ENCODE measurements at places on chromosomes 5 and 9.

DNA sequence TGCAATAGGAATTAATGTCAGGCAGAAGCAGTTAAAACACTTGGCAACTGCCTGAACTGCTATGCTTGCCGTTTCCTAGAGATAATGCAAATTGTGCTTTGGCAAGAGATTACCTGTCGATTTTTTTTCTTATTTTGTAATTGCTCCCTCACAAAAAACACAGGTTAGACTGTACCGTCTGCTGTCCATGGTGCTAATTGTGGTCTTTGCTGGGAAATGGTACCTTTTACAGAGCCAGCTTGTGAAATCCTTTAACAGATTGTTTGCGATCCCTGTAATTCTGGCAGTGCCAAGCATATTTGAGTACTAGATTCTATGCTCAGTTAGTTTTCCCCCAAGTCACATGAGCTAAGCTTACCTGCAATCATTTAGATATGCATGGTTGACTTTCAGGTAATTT lies 2125.8 kb upstream of the WWC1 start:
- DNase-seq: no peak

GRCh38 chr9:92729735-92730155 lies 34.9 kb downstream of the BICD2 start:
- no peak for DNase-seq

DNA sequence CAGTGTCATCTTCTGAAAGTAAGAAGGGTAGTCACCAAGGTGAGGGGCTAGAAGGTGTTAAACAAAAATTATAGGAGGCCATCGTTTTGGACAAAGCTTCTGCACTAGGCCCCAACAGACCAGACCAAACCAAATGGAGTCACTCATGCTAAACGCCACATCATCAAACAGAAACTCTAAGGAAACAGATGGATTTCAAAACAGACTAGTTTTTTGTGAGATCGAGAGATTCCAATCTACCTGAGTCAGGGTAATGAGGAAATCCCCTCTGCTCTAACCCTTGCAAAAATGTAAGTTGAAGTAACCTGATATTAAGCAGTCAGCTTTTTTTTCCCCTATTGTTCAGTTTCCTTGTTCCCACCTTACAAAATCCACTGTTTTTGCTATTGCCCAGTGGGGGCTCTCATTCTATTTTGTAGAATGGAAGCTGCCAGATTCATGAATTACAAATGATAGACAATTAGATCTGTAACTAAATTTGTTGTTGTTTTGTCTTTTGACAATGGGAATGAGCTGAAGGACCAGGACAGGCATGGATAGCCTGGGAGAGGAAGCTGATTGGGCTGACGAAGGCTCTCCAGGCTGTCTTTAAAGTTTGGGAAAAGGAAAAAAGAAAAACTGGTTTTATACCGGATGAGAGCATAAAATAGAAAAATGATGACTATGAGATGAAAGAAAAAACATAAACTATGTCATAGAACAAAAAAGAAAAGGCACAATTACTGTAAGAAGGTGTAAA lies 94.7 kb upstream of the ADAMTSL1 start:
- DNase-seq: no peak

- no peak for DNase-seq
Observed at GRCh38 chr5:9198394-9198793, 347.5 kb downstream of the SEMA5A start.

GRCh38 chr9:72592502-72593403 lies 71.3 kb downstream of the TMC1 start:
- peak; percentile 6 for DNase-seq

DNA sequence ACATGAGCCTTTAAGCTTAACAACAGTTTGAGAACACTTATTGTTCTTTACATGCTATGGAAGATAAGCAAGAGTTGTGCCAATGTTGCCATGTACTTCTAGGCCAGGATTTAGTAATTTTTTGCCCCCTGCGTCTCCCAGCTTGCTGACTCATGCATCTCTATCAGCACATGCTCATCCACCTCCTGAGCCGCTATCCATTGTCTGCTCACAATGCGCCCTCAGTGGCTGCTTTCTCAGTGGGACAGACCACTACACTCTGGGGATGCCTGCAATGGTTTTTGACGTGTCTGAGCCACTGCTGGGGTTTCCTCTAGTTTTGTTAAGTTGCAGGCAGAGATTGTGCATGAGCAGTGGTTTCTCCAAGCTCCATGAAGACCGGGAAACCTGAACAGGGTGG lies 50.9 kb upstream of the PHF2 start:
- no peak for DNase-seq

GRCh38 chr9:116706310-116707290 lies 19.5 kb downstream of the TRIM32 start:
- DNase-seq: no peak

DNA sequence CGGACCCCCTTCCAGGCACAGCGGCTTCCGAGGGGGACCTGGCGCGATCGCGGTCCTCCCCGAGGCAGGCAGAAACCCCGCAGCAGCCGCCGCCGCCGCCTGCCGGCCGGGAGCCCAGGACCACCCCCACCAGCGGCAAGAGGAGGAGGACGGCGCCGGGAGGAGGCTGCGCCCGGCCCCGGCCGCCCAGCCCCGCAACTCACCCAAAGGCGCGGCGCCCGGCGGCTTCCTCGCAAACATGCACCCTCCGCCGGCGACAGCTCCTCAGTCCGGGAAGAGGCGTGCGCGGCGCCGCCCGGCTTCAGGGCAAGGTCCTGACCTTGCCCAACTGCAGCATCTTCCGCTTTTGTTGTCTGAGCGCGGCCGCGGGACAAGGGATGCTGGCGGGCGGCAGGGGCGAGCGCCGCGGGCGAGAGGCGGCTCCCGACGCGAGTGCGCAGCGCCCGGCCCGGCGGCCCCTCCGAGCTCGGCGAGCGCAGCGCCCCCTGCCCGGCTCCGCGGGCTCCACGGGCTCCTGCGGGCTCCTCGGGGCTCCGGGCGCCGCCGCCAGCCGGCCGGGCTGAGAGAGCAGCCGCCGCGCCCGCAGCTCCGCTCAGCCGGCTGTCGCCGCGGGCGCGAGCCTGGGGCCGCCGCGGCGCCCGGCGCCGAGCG lies 507 bp downstream of the CTNND2 start:
- no peak for DNase-seq

GRCh38 chr9:4380406-4380805 lies 80.5 kb upstream of the GLIS3 start:
- DNase-seq: no peak

DNA sequence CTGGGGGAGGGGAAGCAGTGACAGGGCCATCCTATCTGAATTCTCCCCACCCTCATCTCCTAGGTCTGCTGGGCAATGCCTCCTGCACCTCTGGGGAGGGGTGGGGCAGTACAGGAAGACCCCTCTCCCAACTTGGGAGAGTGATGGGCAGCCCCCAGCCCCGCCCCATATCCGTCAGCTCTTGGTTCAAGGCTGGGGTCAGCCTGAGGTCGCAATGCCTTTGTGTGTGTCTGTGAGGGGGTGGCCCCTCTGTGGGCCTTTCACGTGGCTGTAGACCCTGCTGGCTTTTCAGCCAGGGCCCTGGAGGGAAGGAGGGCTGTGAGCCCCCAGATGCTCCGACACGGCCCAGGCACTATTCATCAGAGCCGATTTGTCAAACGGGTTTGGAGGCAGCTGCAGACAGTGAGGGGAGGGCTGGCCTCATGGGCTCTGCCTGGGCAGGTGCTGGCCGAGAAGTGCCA lies 49.5 kb upstream of the RNU6ATAC start:
- no peak for DNase-seq

- DNase-seq: no peak
Observed at GRCh38 chr5:179275941-179276837, 69.1 kb downstream of the ADAMTS2 start.

DNA sequence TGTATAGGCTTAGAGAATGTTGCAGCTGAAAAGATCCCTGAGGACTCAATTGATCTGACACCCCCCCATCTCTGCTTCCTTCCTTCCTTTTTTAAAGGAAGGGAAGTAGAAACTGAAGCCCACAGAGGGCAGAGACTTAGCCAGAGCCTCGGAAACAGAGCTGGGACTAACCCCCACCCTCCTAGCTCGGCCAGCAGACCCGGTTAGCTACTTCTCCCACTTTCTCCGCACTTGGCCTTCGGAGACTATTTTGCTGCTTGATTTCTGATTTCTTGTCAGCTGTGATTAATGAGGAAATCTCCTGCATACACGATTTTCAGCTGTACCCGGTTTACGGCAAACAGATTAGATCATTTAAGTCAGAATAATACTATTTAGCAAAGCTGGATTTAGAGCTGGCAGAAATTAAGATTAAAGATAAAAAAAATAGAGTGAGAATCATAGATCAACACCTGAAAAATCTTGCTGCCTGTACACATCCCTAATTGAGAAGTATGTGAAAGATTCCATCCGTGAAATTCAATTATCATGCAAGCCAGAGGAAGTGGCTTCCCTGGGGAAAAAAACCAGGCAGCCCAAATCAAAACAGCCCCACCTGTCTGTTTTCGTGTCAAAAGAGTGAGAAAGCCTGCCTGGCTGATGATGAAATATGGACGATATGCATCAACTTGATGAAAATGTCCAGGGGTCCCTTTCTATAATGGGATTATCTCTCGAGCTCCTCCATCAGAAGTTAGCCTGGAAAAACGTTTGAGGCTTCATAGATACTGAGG lies 159.5 kb upstream of the SHB start:
- no peak for DNase-seq

- no peak for DNase-seq
Observed at GRCh38 chr9:138043411-138044345, 166.1 kb downstream of the CACNA1B start.

- DNase-seq: no peak
Observed at GRCh38 chr5:88664645-88665044, 218.3 kb downstream of the MEF2C start.

GRCh38 chr9:96420468-96421219 lies 2.5 kb upstream of the ZNF367 start:
- DNase-seq: no peak

DNA sequence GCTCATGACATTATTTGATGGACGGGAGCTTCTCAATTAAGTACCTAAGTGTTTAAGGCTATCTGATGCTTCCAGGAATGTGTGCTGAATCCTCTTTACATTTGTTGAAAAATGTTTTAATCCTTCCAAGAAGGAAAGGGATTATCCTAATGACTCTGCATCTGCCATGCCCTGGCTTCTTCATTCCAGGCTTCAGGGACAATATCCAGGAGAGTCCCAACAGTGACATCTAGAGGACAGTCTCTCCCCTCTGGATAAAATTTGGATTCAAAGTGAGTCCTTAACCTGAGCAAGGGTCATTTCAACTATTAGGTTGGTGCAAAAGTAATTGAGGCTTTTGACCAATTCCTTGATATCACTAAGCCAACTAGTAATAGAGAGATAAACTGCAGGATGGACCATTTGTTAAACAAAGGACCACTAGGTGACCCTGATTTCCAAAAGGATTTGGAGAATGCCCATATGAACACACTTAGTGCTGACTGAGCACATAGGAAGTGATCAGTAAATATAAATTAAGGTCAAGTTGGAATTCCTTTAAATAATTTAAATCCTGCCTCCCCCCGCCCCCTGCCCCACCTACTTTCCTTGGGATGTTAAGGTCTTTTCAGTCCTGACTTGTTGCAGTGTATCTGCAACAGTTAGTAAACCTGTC lies 19.1 kb downstream of the TNFSF8 start:
- no peak for DNase-seq

DNA sequence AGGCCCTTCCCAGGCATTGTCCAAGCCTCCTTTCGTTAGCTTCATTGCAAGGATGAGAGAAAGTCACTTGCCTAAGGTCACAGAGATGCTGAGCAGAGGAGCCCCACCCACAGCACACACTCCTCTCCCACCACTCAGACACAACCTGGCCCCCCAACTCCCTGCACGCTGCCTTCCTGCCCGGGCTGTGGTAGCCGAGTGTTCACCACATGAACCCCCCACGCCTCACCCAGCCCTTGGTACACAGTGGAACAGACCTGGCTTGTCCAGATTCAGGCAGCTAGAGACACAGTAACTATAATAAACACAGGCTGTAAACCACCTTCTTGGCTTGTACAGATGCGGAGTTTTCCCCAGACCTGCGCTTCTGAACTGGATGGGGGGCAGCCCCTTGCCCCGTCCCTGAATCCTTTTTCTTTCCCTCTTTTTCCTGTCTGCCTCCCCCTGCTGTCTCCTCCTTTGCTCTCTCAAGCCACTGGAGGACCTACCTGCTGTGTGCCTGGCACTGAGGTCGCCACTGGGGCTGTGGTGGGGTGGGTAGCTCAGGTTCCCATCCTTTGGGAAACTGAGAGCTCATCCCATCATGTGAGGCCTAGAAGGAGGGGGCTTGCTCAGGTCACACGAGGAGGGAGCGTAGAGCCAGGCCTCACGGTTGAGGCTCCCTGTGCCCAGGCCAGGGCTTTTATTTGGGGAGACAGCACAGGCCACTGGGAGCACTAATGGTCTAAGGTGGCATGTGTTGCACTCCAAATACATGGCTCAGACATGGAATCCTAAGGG lies 55.7 kb upstream of the SYNPO start:
- no peak for DNase-seq

DNA sequence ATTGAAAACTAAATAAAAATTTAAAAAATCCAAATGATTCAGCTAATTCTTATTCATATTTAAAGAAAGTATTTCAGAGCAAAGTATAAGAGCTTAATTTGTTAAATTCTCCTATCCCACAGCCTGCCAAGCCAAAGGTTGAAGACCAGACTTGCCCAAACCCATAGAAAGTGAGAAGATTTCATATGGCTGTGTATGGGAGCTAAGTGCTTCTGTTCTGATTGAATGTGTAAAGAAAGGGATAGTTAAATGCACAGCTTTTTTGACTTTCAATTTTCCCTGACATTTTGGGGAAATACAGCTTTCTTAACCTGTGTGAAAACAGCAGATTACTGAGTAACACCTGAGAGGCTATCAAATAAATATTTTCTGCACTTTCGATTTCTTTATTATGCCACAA lies 125.0 kb upstream of the MTAP start:
- DNase-seq: no peak

- DNase-seq: no peak
Observed at GRCh38 chr9:123893115-123893514, 36.8 kb downstream of the DENND1A start.

DNA sequence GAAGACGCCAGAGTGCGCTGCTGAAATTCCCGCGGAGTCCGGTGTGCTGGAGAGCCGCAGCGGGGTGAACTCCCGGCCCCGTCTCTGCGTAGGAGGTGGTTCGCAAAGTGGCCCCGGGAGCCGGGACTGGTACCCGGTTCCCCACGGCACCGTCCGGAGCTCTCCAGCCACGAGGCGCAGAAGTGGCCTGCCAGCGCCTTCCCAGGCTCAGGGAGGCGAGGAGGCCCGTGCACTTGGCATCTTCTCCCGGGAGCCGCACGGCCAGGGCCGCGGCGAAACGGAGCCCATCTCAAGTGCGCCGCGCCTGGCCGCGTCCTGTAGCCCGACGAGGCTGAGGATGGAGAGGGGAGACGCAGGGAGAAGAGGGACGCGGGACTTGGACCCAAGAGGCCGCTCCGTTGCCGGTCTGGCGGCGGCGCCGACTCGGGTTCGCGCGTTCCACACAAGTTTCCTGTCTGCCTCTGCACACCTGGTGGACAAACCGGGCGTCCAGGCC lies 1.1 kb upstream of the IRX1 start:
- DNase-seq: no peak

DNA sequence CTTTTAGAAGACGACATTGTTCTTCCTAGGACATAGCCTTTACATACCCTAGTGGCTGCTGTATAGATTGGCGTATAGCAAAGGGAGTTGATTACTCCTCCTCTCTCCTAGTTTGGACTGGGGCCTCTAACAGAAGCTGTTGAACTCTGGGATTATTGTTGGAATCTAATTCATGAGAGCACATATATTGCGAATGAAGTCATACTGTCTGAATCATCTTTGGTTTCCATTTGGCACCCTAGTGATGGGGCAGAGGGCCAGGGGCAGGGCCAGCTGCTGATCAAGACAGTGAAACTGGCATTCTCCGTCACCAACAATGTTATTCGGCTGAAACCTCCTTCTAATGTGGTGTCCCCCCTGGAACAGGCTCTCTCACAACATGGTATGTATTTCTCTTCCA lies 40.3 kb downstream of the NUP188 start:
- no peak for DNase-seq
